ENCODE measurements at places on chromosomes 3 and 15. TPM values are rescaled to one million over a fixed set of nuclear protein-coding genes. Genes with fewer than 3 reads are reported as not detected.

- H3K27ac ChIP-seq = no peak overlapping the region
- H3K4me3 ChIP-seq = no peak overlapping the region
- no peaks in the 10 kb centered on the region for H3K4me1 ChIP-seq
- DNase-seq = no peak
Observed at GRCh38 chr3:115832265-115832664, 209.0 kb downstream of the GAP43 start.

DNA sequence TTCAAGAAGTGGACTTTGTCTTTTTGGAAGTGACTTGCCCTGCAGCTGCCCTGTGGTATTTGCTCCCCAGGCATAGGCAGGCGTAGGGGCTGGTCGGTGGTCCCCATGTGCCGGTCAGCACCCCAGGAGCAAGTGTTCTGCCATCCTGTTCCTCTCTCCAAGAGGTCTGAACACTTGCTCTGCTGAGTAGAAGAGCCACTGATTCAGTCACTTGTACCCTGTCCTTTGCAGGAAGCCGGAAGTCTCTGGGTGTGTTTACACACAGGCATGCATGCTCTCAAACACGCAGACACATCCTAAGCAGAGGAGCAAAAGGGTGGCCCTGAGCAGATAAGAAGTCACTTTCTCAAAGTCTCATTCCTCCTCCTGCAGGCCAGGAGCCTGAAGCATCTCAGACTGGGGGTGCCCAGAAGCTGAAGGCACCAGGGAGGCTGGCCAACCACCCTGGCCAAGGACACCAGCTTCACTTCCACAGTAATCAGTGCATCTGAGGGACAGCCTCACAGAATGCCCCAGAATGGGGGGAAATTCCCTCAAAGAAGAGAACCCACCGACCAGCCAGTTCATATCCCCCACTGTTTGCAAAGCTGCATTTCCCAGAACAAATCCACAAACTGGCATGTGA, 88.7 kb upstream of the POMGNT2 start:
- no peaks in the 10 kb centered on the region for H3K36me3 ChIP-seq
- no peak overlapping the region for H3K27ac ChIP-seq
- no peaks in the 10 kb centered on the region for H3K4me1 ChIP-seq
- DNase-seq = no peak
- no peak overlapping the region for H3K4me3 ChIP-seq

DNA sequence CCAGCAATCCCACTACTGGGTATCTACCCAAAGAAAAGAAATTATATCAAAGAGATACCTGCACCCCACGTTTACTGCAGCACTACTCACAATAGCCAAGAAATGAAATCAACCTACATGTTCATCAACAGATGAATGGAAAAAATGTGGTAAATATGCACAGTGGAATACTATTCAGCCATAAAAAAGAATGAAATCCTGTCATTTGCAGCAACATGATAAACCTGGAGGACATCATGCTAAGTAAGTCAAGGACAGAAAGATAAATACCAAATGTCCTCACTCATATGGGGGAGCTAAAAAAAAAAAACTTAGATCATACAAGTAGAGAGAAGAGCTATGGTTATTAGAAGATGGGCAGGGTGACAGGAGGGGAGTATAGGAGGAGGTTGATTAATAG, 9.1 kb downstream of the ZBTB11 start:
- H3K27me3 ChIP-seq = no peaks in the 10 kb centered on the region
- peaks cover 3% of the 10 kb centered on the region for H3K36me3 ChIP-seq
- H3K4me3 ChIP-seq = no peak overlapping the region

GRCh38 chr15:33067456-33067855, 127.1 kb downstream of the FMN1 start:
- peak overlapping the region; percentile 54 for H3K4me3 ChIP-seq
- H3K27me3 ChIP-seq = no peaks in the 10 kb centered on the region
- no peaks in the 10 kb centered on the region for H3K36me3 ChIP-seq

- H3K36me3 ChIP-seq = no peaks in the 10 kb centered on the region
- H3K27ac ChIP-seq = no peak overlapping the region
- no peaks in the 10 kb centered on the region for H3K4me1 ChIP-seq
- no peak for DNase-seq
- no peak overlapping the region for H3K4me3 ChIP-seq
Observed at GRCh38 chr3:180390313-180390712, 211.7 kb upstream of the TTC14 start.

DNA sequence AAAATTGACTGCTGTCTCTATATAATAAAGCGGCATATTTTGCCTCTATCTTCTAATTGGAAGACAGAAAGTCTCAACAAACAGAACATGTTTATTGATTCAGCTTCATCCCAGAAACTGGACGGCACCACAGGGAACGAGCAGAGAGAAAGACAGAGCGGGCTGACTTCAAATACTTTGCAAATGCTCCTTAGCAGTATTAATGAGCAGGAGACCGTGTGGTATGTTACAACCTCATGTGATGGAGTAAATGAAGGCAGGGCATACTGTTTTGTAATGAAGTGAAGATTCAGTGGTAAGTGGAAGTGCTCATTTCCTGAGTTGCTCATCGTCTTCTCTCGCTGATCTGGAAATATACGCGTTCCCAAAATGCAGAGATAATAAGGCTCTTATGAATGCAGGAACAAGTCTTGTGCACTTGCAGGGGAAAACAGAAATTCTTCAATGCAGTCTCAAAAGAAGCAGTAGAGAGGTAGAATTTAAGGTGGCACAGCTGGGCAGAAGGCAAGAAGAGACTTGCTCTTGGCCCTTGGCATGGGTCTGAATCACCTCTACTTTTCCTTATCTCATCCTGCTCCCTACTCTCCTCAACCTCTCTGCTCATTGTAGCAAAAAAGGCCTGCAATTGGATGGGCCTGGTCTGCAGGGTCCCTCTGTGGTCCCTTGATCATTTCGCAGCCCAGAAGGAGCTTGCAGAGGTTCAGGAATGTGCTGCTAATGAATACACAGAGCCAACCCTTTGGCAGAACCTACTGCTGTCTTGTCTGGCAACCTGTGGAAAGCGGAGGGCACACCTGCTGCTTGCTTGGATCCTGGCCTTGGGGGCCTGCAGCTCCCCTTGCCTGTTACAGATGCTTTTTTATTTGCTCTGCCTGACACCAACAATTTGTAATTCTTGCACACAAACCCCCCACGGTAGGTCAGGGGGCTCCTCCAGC, 604.9 kb upstream of the CFAP20DC start:
- no peak for DNase-seq
- no peaks in the 10 kb centered on the region for H3K27me3 ChIP-seq
- no peak overlapping the region for H3K4me3 ChIP-seq
- H3K4me1 ChIP-seq = no peaks in the 10 kb centered on the region

DNA sequence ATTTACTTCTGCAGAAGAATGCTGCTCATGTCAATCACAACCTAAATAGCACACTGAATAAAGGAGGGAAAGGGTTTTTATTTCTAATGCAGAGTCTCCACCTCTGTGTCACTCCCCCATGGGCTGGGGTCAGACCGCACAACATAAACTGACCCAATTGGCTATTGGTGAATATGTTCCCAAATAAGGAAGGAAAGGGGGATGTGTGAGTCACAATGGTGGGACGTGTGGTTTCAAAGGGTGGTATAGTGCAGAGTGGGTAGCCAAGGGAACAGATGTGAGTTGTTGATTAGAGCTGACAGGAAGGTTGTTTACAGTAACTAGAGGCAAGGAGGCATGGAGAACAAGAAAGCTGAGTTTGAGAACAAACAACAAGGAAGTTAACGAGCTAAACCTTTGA, 491.8 kb downstream of the ZPLD1 start:
- H3K4me3 ChIP-seq = no peak overlapping the region
- H3K4me1 ChIP-seq = no peaks in the 10 kb centered on the region
- no peaks in the 10 kb centered on the region for H3K36me3 ChIP-seq
- no peaks in the 10 kb centered on the region for H3K27me3 ChIP-seq

DNA sequence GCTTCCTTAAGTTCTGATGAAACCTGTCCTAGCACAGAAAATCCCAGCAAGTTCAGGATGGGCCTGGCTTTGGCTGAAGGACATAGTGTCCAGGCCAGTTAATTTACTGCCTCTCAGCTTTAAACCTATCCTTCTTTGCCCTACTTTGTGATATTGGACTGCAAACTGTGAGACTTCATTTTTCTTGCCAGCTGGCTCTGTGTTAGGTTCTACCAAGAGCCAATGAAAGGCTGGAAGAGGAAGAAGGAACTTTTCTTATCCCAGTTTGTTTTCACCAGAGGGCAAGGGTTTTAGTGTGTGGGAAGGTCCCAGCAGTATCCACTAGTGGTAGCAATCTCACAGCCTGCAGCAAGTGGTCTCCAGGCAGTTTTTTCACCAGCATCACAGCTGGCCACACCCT, 18.2 kb downstream of the DCUN1D1 start:
- H3K4me3 ChIP-seq = no peak overlapping the region
- peaks cover 4% of the 10 kb centered on the region for H3K36me3 ChIP-seq
- no peaks in the 10 kb centered on the region for H3K27me3 ChIP-seq
- H3K4me1 ChIP-seq = peaks cover 11% of the 10 kb centered on the region

DNA sequence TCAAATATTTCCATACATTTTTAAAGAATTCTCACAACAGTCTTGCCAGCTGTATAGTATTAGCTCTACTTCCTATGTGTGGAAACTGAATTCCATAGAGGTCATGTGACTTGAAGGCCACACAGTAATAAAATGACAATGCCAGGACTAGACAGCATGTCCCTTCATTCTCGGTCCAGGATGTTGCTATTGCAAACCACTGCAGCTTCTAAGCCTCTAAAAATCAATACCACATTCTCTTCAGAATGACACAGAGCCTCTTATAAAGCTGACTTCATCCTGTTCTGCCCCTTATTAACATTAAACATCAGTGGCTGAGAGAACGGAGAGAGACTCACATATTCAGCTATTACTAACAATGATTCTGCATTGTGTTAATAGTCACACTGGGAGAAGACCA, 240.3 kb upstream of the PEX5L start:
- H3K4me3 ChIP-seq = no peak overlapping the region
- H3K36me3 ChIP-seq = no peaks in the 10 kb centered on the region
- no peak overlapping the region for H3K27ac ChIP-seq
- no peaks in the 10 kb centered on the region for H3K27me3 ChIP-seq

DNA sequence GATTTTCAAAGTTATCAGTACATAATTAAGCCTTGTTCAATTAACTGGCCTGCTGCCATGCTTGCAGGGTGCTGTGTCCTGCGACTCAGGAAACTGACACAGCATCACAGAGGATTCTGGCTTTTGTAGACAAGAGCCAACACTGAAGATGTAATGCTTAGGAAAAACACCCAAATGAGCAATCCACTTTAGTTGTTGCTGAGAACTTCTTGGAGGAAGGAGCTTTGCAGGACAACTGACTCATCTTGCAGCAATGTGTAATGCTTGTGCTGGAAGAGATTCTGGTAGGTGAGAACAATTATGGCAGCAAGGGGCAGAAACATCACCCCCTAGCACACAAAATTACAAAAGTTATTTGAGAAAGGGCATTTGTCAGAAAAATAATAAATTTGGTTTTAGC, 67.6 kb downstream of the NLGN1 start:
- no peaks in the 10 kb centered on the region for H3K36me3 ChIP-seq
- DNase-seq = no peak

GRCh38 chr3:12963922-12964701, 109.1 kb downstream of the IQSEC1 start:
- H3K36me3 ChIP-seq = no peaks in the 10 kb centered on the region
- H3K27me3 ChIP-seq = no peaks in the 10 kb centered on the region
- no peak overlapping the region for H3K4me3 ChIP-seq
- peaks cover 2% of the 10 kb centered on the region for H3K4me1 ChIP-seq

DNA sequence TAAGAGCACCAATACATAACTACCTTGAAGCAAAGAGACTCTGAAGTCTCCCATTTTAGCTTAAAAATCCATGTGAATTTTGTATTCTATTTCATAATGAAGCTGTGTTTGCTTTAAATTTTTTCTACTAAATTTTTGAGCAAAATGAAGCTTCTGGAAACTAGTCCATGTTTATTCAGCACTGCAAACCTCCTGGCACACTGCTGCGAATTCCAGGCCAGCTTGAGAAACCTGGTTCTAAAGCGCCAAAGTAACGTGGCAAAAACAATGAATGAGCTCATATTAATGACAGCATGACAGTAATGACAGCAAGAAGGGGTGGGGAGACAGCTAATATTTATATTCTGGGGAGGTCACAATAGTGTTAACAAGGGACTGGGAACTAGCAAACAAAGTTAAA, 25.7 kb downstream of the CEP152 start:
- H3K27ac ChIP-seq = no peak overlapping the region
- H3K36me3 ChIP-seq = no peaks in the 10 kb centered on the region
- DNase-seq = no peak
- no peaks in the 10 kb centered on the region for H3K4me1 ChIP-seq
- no peaks in the 10 kb centered on the region for H3K27me3 ChIP-seq

GRCh38 chr3:71512544-71512943, 71.0 kb downstream of the FOXP1 start:
- no peak overlapping the region for H3K4me3 ChIP-seq
- H3K36me3 ChIP-seq = no peaks in the 10 kb centered on the region
- H3K4me1 ChIP-seq = no peaks in the 10 kb centered on the region
- no peak overlapping the region for H3K27ac ChIP-seq

GRCh38 chr3:37652851-37653250, 208.8 kb upstream of the CTDSPL start:
- H3K4me1 ChIP-seq = no peaks in the 10 kb centered on the region
- no peaks in the 10 kb centered on the region for H3K27me3 ChIP-seq
- no peak overlapping the region for H3K4me3 ChIP-seq
- no peak overlapping the region for H3K27ac ChIP-seq

- no peak for DNase-seq
- H3K4me1 ChIP-seq = no peaks in the 10 kb centered on the region
- H3K36me3 ChIP-seq = no peaks in the 10 kb centered on the region
- H3K27ac ChIP-seq = no peak overlapping the region
- H3K4me3 ChIP-seq = no peak overlapping the region
Observed at GRCh38 chr3:150130404-150131100, 159.9 kb upstream of the PFN2 start.

DNA sequence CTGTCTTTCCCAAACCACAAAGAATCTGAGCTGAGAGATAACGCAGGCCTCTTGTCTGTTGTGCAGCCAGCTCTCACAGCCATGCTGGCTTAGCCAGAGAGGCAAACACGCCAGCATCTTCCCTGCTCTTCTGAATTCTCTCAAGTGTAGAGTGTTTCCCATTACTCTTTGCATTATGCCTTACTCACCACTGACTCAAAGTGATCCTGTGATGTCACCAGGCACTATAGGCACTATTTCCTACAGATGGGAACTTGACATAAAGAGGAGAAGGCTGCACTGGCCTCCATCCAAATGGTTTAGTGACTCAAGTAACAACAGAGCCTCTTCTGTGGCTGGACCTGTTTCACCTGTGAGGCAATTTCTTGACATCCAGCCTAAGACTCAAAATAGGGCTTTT, 44.4 kb downstream of the PDZRN3 start:
- DNase-seq = no peak
- no peak overlapping the region for H3K27ac ChIP-seq
- no peaks in the 10 kb centered on the region for H3K4me1 ChIP-seq
- no peaks in the 10 kb centered on the region for H3K27me3 ChIP-seq
- no peaks in the 10 kb centered on the region for H3K36me3 ChIP-seq

GRCh38 chr3:15121936-15122335, 23.0 kb upstream of the RBSN start:
- H3K4me3 ChIP-seq = no peak overlapping the region
- H3K27me3 ChIP-seq = no peaks in the 10 kb centered on the region
- no peaks in the 10 kb centered on the region for H3K36me3 ChIP-seq
- H3K27ac ChIP-seq = no peak overlapping the region

- H3K4me1 ChIP-seq = no peaks in the 10 kb centered on the region
- H3K27ac ChIP-seq = no peak overlapping the region
- H3K36me3 ChIP-seq = no peaks in the 10 kb centered on the region
Observed at GRCh38 chr3:108125550-108126071, 34.8 kb upstream of the CD47 start.

VPS13C gene
- total RNA-seq = 106 TPM

SEMA3G gene
- 25.7 TPM for total RNA-seq

HRH1 gene
- total RNA-seq = 32.3 TPM

FRMD5 gene
- 0.41 TPM for total RNA-seq

SCAANT1 gene
- total RNA-seq = not detected

VIPR1 gene
- total RNA-seq = 4.9 TPM

MYO5C gene
- total RNA-seq = 41.6 TPM

ADCY5 gene
- total RNA-seq = 33.6 TPM

CHST13 gene
- total RNA-seq = 3.3 TPM

All from kidney (tissue), 22 donors.